ENCODE measurements at places on chromosomes 2 and 18. TPM values are rescaled to one million over a fixed set of nuclear protein-coding genes. Genes with fewer than 3 reads are reported as not detected.

The FBXO36 gene
- total RNA-seq: 0.75 TPM

The PIK3C3 gene
- total RNA-seq: 35.7 TPM

The SCYGR4 gene
- total RNA-seq: not detected

The KCNIP3 gene
- total RNA-seq: 0.47 TPM

The CHST10 gene
- total RNA-seq: 11.5 TPM

The VWC2L gene
- total RNA-seq: not detected

The MC2R gene
- total RNA-seq: not detected

The CNGA3 gene
- not detected for total RNA-seq

All from endothelial cell of coronary artery (primary cell).